ENCODE measurements at places on chromosomes 7 and 10.

GRCh38 chr7:150992833-150993302 lies 2.1 kb downstream of the NOS3 start:
- DNase-seq: no peak

DNA sequence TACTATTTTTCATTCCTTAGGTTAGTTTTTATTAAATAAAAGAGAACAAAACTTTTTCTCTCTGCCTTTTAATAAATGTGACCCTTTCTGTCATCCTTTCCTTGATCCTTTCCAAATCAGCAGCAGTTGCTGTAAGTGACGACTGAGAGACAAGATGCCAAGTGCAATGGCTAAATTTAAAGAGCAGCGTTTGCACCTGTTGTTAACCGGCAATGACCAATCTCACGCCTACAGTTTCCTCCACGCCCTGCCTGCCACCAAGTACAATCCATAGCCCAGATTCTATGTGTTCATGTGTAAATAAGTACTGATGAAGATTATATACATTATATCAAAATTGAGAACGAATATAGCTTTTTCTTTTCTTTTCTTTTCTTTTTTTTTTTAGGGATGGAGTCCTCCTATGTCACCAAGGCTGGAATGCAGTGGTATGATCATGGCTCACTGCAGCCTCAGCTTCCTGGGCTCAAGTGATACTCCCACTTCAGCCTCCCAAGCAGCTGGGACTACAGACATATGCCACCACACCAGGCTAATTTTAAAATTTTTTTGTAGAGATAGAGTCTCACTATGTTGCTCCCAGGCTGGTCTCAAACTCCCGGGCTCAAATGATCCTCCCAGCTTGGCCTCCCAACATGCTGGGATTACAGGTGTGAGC lies 6.5 kb upstream of the MCU start:
- DNase-seq: no peak

GRCh38 chr10:71243756-71244395 lies 31.5 kb downstream of the UNC5B start:
- DNase-seq: no peak

- no peak for DNase-seq
Observed at GRCh38 chr10:72298592-72299519, 25.1 kb downstream of the DDIT4 start.

GRCh38 chr7:12291870-12292269 lies 80.8 kb downstream of the TMEM106B start:
- DNase-seq: no peak

- DNase-seq: no peak
Observed at GRCh38 chr7:98810153-98810802, 59.5 kb downstream of the TMEM130 start.

DNA sequence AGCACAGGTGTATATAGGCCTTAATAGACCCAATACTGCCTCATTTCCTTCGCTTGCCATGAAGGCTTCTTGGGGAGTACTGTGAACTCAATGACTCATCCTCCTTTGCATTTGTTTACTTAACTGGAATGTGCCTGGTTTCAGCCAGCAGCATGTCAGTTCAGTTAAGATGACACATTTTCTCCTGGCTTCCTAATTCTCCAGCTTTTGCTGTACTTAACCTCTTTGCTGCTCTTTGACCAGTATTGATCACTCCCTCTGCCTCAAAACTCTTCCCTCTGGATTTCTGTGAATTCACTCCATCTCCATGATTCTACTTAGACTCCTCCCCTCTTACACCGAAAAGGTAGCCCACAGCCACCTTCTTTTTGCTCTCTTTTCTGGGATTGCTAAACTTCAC lies 135.7 kb downstream of the MAGI2 start:
- DNase-seq: no peak
